Stimulated activated CD8-positive, alpha-beta memory T cell treated with anti-CD3 and anti-CD28 coated beads, Interleukin-2, amount 100 ng/mL, for 1 hour (primary cell): ENCODE measurements at places on chromosomes 16 and 17.
A peak's percentile ranks its signal among the peaks of the same experiment; 100 is the strongest.

DNA sequence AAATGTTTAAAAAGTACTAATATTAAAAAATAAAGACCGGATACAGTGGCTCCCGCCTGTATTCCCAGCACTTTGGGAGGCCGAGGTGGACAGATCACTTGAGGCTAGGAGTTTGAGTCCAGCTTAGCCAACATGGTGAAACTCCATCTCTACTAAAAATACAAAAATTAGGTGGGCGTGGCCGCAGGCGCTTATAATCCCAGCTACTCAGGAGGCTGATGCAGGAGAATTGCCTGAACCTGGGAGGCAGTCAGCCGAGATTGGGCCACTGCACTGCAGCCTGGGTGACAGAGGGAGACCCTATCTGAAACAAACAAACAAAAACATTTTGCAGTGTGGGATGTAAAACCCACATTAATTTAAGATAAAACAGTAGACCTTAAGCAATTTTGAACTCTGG is 11.8 kb downstream of the CDC27 start:
- no peak for DNase-seq

GRCh38 chr17:31517524-31517923 is 126.0 kb downstream of the RAB11FIP4 start:
- no peak for DNase-seq

- no peak for DNase-seq
Observed at GRCh38 chr16:119835-120491, 18.5 kb downstream of the NPRL3 start.

GRCh38 chr17:19361326-19361725 is 1.2 kb downstream of the B9D1 start:
- DNase-seq: no peak

- DNase-seq: no peak
Observed at GRCh38 chr16:49355933-49356665, 17.5 kb upstream of the C16orf78 start.

- no peak for DNase-seq
Observed at GRCh38 chr17:30210901-30211300, 24.6 kb downstream of the SLC6A4 start.

DNA sequence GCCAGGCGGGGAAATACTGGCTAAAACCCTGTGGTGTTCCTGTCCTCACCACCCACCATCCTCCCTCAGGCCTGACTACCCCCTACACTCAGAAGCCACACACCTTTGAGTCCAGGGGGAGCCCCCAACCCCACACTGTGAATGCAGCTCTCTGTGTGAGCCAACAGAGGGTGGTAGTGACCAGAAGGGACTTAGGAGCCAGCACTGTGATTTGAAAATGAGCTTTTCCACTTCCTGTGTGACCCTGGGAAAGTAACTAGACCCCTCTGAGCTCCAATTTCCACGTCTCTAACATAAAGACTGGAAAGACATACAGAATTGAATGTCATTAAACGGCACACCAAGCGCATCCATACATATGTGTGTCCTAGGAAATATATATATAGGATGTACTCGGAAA is 58.7 kb downstream of the SDK2 start:
- DNase-seq: no peak

- no peak for DNase-seq
Observed at GRCh38 chr16:54582631-54583250, 296.2 kb upstream of the IRX3 start.

- DNase-seq: no peak
Observed at GRCh38 chr17:20299013-20299412, 168.3 kb downstream of the LGALS9B start.

DNA sequence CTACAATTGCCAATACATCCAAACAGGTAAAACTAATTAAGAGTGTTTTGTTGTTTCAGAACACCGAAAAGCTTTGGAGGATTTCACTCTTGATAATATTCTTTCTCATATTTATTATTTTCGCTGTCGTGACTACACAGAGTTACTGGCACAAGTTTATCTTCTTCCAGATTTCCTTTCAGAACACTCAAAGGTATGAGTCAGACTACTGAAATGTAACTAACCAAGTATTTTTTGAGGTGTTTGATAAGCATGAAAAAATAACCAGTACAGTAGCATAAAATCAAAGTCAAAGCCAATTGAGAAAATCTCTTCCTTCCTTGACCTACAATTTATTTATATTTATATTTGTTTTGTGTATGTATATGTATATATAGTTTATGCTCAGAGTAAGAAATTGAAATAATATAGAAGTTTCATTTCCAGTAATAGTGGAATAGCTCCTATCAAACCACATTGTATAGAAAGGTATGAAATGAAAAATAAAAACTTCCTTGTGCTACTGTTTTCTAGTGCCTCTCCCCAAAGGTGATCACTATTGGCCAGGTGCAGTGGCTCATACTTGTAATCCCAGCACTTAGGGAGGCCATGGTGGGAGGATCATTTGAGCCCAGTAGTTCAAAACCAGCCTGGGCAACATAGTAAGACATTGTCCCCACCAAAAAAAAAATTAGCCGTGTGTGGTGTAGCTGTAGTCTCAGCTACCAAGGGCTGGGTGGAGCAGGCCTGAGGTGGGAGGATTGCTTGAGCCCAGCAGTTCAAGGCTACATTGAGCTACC is 10.9 kb downstream of the RAD51C start:
- DNase-seq: no peak

- DNase-seq: no peak
Observed at GRCh38 chr16:54780266-54780665, 150.4 kb upstream of the IRX5 start.

DNA sequence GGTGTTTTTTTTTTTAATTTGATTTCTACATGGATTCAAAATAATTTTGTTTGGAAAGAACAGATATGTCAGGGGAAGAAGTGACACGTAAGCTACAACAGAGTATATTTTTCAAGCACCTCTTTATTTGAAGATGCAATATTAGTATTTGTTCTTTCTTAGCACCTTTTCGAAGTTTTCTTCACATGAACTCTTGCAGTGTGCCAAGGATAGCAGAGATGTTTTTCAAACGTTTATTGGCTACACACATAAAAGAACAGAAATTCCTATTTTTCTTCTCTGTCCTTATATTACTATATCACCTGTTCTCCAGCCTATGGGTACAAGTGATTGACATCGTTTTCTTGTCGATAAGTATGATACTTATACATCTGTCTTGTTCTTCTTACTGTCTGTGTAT is 192.7 kb upstream of the TBX2 start:
- DNase-seq: no peak

DNA sequence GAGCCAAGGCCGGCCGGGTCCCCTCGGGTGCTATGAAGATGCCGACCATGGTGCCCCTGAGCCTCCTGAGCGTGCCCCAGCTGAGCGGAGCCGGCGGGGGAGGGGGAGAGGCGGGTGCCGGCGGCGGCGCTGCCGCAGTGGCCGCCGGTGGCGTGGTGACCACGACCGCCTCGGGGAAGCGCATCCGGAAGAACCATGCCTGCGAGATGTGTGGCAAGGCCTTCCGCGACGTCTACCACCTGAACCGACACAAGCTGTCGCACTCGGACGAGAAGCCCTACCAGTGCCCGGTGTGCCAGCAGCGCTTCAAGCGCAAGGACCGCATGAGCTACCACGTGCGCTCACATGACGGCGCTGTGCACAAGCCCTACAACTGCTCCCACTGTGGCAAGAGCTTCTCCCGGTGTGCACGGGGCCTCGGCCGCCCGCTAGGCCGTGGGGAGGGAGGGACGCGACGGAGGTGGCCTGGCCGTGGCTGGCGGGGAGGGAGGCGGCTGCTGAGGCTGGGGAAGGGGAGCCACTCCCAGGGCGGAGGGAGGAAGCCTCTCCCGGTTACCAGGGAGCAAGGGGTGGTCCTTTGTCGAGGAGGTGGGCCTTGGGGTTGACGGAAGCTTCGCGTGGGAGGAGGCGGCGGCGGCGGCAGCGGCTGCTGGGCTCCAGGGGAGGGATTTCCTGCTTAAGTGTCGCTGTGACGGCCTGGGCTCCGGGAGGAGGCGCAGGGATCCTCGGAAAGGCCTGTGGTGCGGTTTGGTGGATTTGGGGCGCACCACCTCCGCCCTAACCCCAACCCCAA is 1.3 kb downstream of the MAZ start:
- DNase-seq: peak; percentile 68

DNA sequence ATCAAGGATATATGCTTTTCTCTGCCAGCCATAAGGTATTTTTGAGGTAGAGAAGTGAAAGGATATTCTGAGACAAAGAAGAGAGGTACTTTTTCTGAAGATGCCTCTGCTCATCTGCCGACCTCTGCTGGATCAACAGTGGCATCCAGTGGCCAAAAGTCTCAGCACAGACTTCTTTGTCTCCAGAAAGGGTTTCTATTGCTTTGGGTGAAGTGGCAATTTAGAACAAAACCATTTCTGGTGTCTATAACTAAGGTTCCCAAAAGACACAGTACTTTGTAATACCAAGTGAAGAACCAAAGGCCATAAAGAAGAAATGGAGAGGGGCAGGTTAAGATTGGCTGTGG is 155.2 kb upstream of the C17orf78 start:
- no peak for DNase-seq
